ENCODE measurements at places on chromosomes 12 and 14.
A peak's percentile ranks its signal among the peaks of the same experiment; 100 is the strongest.

- peak; percentile 76 for DNase-seq
These were observed 925 bp downstream of the DICER1 start for GRCh38 chr14:95156161-95157047.

GRCh38 chr12:3073438-3074250, 3.5 kb upstream of the TSPAN9 start:
- peak; percentile 82 for DNase-seq

DNA sequence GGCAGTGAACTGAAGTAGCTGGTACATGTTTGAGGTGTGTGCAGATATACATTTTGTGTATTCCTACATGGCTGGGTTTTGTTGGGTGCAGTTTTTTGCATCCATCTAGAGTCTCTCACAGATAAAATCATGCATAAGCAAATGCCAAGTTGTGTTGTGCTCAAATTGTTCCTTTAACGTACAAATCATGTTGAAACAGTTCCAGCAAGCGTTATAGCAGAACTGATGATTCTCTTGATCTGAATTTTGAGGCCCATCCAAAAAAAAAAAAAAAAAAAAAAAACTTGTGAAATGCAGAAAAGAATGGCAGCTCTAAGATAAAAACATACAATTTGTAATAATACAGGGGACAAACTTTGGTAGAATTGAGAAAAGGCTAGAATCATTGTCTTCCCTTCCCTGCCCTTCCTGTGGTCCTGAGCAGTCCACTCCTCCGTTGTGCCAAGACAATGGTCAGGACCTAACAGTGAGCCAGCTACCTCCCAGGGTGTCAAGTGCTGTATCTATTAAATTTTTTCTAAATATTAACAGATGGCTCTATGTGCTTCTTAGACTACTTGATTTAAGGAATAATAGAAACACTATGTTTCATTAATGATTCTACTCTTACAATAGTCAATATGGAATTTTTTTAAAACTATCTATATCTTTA, 122.1 kb downstream of the PLEKHA5 start:
- peak; percentile 10 for DNase-seq

- DNase-seq, result no peak
These were observed 13.2 kb upstream of the CDH24 start for GRCh38 chr14:23070262-23071129.

- no peak for DNase-seq
These were observed 226.8 kb downstream of the AEBP2 start for GRCh38 chr12:19666070-19666469.

GRCh38 chr14:65251213-65251612, 148.9 kb upstream of the MAX start:
- no peak for DNase-seq

DNA sequence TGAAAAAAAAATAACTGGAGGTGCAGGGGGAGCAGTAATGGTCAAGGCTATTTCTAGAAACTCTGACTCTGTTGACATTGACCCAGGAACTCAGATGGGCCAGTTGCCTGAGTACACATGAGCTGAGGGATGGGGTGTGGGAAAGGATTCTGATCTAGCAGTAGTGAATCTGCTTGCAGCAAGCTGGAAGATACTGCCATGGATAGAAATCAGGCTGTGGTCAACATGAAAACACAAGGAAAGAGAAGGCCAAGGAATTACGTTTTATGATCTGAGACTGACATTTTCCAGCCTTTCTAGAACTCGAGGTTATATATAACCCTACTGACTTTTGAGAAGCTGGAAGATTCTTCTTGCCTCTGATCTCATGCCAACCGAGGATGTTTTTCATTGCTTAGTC, 90.0 kb downstream of the ANO6 start:
- DNase-seq, result no peak

DNA sequence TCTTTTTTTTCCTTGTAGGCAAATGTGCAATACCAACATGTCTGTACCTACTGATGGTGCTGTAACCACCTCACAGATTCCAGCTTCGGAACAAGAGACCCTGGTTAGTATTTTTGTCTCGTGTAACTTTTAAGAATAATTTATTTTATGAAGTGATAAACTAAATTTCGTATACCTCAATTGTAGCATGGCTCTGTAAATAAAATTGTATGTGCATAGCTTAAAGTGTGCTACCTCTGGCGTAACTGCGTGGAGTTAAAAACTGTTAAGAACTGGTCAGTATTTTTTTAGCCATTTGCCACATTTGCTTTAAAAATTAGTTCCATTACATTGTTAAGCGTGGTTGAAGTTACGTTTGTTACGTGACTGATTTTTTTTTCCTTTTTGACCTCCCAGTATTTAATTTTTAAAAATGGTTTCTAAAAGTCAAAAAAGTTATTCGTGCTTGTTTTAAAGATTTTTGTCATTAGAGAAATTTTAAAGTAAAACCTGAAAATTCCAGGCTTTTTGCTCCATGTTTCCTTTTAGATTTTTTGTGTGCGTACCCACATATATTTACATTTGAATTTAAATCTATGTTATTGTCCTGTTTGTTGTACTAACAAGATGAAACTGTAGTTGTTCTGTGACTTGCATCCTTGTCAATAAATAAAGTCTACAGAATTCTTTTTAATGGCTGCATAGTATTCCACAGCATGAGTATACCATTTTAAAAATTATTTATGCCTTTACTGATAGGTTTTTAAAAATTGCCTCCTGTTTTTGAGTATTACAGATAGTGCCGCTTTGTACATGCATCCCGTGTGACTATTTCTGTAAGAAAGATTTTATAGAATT, 1.4 kb downstream of the MDM2 start:
- no peak for DNase-seq

DNA sequence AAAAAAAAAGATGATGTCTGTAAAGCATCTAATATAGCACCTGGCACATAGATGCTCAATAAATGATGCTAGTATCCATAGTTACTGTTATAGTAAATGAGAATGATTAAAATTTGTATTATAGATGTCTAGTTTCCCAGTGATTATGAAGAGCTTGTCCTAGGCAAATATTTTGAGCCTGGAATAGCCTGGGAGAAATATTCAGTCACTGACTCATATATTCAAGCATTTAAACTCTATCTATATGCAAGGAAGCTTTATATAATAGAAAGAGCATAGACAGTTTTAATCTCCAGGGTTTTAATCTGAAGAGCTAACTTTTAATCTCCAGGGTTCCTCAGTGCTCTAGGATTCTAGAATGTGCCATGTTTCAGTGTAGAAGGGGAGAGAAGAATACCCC, 91.5 kb upstream of the VASH1 start:
- DNase-seq, result no peak

GRCh38 chr12:124336742-124337520, 42.0 kb downstream of the RFLNA start:
- no peak for DNase-seq

DNA sequence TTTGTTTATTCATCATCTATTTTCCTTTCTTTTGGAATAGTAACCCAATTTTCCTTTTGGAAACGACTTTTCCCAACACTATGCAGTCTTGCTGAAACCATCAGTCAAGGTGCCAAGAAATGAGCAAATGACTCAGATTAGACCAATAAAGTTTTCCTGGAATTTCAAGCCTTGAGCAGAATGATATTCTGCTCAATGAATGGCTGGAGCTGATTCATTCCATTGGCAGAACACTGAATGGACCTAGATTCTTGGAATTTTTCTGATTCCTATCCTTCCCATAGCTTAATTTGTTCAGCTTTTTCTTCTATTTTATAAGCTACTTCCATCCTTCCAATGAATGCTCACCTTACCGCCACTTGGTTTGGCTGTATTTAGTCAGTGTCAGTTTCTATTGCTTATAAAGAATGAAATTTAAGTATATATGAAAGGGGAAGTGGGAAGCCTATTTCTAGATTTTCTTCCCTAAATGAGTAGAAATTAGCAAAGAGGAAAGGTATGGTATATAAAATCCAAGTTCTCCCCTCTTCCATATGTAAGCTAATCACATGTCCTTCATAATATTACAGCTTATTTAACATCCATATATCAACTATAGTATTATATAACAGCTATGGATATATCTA, 89.0 kb downstream of the C14orf39 start:
- DNase-seq, result no peak
